ENCODE measurements at places on chromosomes 5 and 9. TPM values are rescaled to one million over a fixed set of nuclear protein-coding genes. Genes with fewer than 3 reads are reported as not detected.

DNA sequence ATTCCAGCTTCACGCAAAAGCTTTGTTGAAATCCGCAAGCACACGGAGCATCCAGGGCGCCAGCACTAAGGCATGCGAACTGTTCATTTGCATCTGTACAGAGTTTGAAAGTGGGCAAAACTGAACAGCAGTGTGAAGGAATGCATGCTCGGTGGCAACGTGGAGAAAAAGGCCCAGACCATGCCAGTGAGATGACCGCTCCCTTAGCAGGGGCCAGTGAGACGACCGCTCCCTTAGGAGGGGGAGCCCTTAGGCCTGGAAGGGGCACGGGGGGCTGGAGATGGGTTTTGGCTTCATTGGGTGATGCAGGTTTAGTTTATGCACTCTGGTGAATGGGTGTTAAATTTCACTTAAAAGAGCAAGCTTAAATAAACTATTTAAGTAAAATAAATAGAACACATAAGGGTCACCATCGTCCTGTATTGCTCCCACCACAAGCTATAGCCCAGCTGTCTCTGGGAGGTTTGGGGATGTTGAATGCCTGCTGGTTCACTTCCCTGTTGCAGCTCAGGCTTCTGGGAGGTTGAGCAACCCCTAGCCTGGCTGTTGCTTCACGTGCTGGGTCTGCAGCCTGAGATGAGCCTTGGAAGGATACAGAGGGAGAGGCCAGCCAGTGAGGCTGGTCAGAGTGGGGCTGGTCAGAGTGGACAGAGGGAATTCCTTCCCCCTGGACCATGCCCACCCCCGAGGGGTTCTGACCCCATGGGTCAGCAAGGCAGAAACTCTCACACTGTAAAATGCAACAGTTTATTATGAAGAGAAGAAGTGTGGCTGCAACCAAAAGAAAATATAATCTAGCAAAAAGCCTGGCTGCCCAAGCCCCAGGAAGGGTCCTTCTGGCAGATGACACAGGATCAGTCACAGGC is 4.6 kb upstream of the FCN1 start:
- DNase-seq: no peak

EIF4EBP3 gene
- 2.5 TPM for total RNA-seq

NPR3 gene
- not detected for total RNA-seq

- DNase-seq: no peak
These were observed 55.2 kb downstream of the ANXA1 start for GRCh38 chr9:73206851-73207250.

LCN1 gene
- total RNA-seq: not detected

- no peak for DNase-seq
These were observed 445.5 kb downstream of the MED10 start for GRCh38 chr5:5932824-5933223.

GRCh38 chr5:128154943-128155342 is 71.4 kb downstream of the SLC12A2 start:
- DNase-seq: no peak

ECM2 gene
- total RNA-seq: 1.4 TPM

DNA sequence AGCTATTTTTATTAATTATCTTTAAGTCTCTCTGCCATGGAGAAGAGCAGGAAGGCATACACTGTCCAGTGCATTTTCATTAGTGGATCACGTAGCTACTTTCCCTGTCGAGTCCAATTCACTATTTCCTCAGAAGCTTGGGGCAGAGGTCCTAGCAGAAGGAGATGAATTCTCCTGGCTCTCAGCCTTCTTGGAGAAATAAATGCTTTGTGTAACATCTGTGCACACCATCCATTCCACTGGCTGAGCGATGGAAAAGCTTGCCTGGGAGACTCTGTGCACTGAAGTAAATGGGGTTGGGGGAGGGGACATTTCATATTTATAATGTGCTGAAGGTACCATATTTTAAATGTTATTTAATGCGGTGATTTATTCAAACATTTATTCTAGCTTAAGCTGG is 23.4 kb downstream of the PROP1 start:
- DNase-seq: no peak

DNA sequence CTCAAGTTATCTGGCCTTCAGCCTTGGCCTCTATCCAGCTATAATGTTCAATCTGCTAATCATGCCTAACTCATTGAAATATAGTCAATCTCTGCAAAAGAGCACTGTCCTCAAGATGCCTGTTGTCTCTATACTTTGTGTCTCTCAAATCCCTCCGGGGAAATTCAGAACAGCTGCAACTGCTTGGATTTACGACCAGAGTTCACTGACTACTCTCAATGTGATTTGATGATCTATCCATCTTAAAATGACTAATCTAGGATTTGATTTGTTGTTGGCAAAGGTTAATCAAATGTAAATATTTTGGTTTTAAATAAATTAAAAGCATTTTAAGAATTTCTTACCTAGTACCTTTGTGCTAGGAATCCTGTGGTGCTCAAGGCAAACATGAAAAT is 40.9 kb downstream of the SVEP1 start:
- DNase-seq: no peak

RANBP17 gene
- total RNA-seq: 4.2 TPM

CD274 gene
- total RNA-seq: 27.6 TPM

DTWD2 gene
- total RNA-seq: 4.1 TPM

DNA sequence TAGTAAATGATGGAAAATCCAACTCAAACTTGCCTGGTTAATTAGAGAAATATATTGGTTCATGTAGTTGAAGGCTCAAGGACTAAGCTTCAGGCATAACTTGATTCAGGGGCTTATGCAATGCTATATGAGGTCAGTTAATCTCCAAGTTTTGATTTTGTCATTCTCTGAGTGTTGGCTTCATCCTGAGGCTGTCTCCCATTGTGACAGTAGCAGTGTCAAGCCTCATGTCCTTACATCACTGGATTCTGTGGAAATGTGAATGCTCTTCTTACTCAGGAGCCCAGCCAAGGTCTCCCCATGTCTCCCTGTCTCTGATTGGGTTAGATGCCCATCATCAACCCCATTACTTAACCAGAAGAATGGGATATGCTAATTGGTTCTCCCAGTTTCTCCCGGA is 44.4 kb upstream of the SNX2 start:
- no peak for DNase-seq

GRCh38 chr9:99720455-99721050 is 101.1 kb upstream of the NR4A3 start:
- no peak for DNase-seq

LIFR gene
- 0.65 TPM for total RNA-seq
